Urinary bladder (tissue), 4 donors: ENCODE measurements at places on chromosomes 7 and 10. TPM values are rescaled to one million over a fixed set of nuclear protein-coding genes. Genes with fewer than 3 reads are reported as not detected.

Gene MRC1
- polyA plus RNA-seq = 32.7 TPM

Gene SPDYE2
- polyA plus RNA-seq = 0.14 TPM

Gene IL6
- 6.9 TPM for polyA plus RNA-seq

Gene DKK1
- polyA plus RNA-seq = 75.6 TPM
